ENCODE measurements at places on chromosomes 4 and X. TPM values are rescaled to one million over a fixed set of nuclear protein-coding genes. Genes with fewer than 3 reads are reported as not detected.

The IQCM gene
- 3.4 TPM for total RNA-seq

The EXOC1L gene
- not detected for total RNA-seq

The RBMXL3 gene
- not detected for total RNA-seq

GRCh38 chrX:38552721-38553120 lies 8.6 kb upstream of the TSPAN7 start:
- no peaks in the 10 kb centered on the region for H3K36me3 ChIP-seq
- no peak overlapping the region for H3K4me3 ChIP-seq
- no peak overlapping the region for H3K27ac ChIP-seq
- peaks cover 2% of the 10 kb centered on the region for H3K27me3 ChIP-seq
- DNase-seq: no peak

DNA sequence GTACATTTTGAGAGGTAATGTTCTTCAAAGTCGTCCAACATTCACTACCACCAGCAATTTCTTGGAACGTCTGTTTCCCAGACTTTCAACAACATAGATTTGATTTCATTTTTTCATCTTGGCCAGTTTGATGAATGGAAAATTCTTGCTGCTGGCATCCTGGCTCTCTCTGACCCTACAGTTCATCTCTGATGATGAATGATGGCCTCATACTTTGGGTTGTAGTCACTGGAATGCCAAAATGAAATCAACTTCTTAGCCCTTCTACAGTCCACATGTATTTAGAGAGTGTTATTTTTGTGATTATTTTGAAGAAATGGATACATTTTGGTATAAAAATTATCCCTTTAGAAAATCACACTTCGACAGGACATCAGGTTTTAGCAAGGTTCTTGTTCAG lies 8.8 kb downstream of the CHST7 start:
- no peak for DNase-seq
- H3K4me3 ChIP-seq: no peak overlapping the region
- no peaks in the 10 kb centered on the region for H3K27me3 ChIP-seq
- H3K27ac ChIP-seq: no peak overlapping the region

- no peaks in the 10 kb centered on the region for H3K4me1 ChIP-seq
- no peak overlapping the region for H3K27ac ChIP-seq
- DNase-seq: no peak
- H3K27me3 ChIP-seq: no peaks in the 10 kb centered on the region
These were observed 119.8 kb downstream of the PPARGC1A start for GRCh38 chr4:23770011-23770410.

- H3K4me1 ChIP-seq: no peaks in the 10 kb centered on the region
- no peak for DNase-seq
- H3K4me3 ChIP-seq: no peak overlapping the region
- no peaks in the 10 kb centered on the region for H3K36me3 ChIP-seq
- no peak overlapping the region for H3K27ac ChIP-seq
These were observed 55.5 kb downstream of the MID1IP1 start for GRCh38 chrX:38856670-38857265.

GRCh38 chrX:118475903-118476302 lies 19.7 kb upstream of the DOCK11 start:
- DNase-seq: no peak
- H3K4me1 ChIP-seq: no peaks in the 10 kb centered on the region
- no peaks in the 10 kb centered on the region for H3K27me3 ChIP-seq
- H3K27ac ChIP-seq: no peak overlapping the region
- H3K4me3 ChIP-seq: no peak overlapping the region
- H3K36me3 ChIP-seq: no peaks in the 10 kb centered on the region

- H3K36me3 ChIP-seq: no peaks in the 10 kb centered on the region
- H3K4me1 ChIP-seq: no peaks in the 10 kb centered on the region
- peak overlapping the region; percentile 64 for H3K4me3 ChIP-seq
- H3K27ac ChIP-seq: peak overlapping the region; percentile 78
These were observed 72.8 kb downstream of the PRSS12 start for GRCh38 chr4:118279920-118280432.

DNA sequence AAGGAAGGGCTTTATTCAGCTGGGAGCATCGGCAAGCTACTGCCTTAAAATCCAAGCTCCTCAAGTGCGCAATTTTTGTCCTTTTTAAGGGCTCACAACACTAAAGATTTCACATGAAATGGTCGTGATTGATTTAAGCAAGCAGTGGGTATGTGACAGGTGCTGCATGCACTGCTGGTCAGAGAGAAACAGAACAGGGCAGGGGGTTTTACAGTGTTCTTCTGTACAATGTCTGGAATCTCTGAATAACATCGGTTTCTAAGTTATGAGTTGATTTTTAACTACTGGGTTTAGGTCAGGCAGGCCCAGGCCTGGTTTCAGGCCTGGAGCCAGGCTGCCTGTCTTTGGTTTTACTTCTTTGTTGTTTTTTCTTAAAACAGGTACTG lies 6.0 kb downstream of the UGT2B17 start:
- no peaks in the 10 kb centered on the region for H3K27me3 ChIP-seq
- DNase-seq: no peak
- no peak overlapping the region for H3K4me3 ChIP-seq
- no peaks in the 10 kb centered on the region for H3K36me3 ChIP-seq
- H3K4me1 ChIP-seq: no peaks in the 10 kb centered on the region

- H3K27ac ChIP-seq: no peak overlapping the region
- H3K4me1 ChIP-seq: no peaks in the 10 kb centered on the region
- H3K27me3 ChIP-seq: no peaks in the 10 kb centered on the region
- no peak overlapping the region for H3K4me3 ChIP-seq
These were observed 459.2 kb upstream of the GALNT7 start for GRCh38 chr4:172709376-172709775.

GRCh38 chr4:100913685-100914084 lies 395.9 kb upstream of the EMCN start:
- H3K4me3 ChIP-seq: no peak overlapping the region
- no peaks in the 10 kb centered on the region for H3K27me3 ChIP-seq
- H3K4me1 ChIP-seq: no peaks in the 10 kb centered on the region
- no peak overlapping the region for H3K27ac ChIP-seq
- no peak for DNase-seq

- H3K4me1 ChIP-seq: no peaks in the 10 kb centered on the region
- no peak for DNase-seq
- no peak overlapping the region for H3K4me3 ChIP-seq
- H3K36me3 ChIP-seq: no peaks in the 10 kb centered on the region
- H3K27ac ChIP-seq: no peak overlapping the region
These were observed 54.4 kb downstream of the STOX2 start for GRCh38 chr4:183959319-183960045.

DNA sequence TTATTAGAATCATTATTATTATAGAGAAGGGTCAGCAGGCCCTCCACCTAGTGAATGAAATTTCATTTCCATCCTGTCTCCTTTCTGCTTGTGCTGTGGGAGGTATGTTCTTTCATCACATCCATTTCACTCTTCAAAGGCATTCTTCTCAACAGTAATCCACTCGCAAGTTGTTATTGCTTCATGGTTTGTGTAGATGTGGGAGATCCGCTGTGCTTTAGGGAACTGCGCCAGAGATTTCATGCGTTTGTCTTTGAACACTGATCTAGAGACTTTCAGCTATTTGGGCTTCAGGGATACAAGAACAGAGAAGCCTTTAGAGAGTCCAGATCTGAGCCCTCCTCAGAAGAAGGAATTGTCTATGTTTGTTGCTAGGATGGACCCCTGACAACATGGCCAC lies 53.5 kb upstream of the PUDP start:
- no peak for DNase-seq
- H3K36me3 ChIP-seq: no peaks in the 10 kb centered on the region
- no peaks in the 10 kb centered on the region for H3K4me1 ChIP-seq
- no peak overlapping the region for H3K27ac ChIP-seq

- peaks cover 4% of the 10 kb centered on the region for H3K4me1 ChIP-seq
- no peaks in the 10 kb centered on the region for H3K36me3 ChIP-seq
- no peak overlapping the region for H3K4me3 ChIP-seq
- no peaks in the 10 kb centered on the region for H3K27me3 ChIP-seq
- no peak overlapping the region for H3K27ac ChIP-seq
These were observed 69.9 kb downstream of the HMGB2 start for GRCh38 chr4:173264245-173264644.

- H3K36me3 ChIP-seq: no peaks in the 10 kb centered on the region
- no peak overlapping the region for H3K27ac ChIP-seq
- no peak overlapping the region for H3K4me3 ChIP-seq
- no peak for DNase-seq
- no peaks in the 10 kb centered on the region for H3K4me1 ChIP-seq
These were observed 201.6 kb downstream of the FRMPD4 start for GRCh38 chrX:12339921-12340320.

DNA sequence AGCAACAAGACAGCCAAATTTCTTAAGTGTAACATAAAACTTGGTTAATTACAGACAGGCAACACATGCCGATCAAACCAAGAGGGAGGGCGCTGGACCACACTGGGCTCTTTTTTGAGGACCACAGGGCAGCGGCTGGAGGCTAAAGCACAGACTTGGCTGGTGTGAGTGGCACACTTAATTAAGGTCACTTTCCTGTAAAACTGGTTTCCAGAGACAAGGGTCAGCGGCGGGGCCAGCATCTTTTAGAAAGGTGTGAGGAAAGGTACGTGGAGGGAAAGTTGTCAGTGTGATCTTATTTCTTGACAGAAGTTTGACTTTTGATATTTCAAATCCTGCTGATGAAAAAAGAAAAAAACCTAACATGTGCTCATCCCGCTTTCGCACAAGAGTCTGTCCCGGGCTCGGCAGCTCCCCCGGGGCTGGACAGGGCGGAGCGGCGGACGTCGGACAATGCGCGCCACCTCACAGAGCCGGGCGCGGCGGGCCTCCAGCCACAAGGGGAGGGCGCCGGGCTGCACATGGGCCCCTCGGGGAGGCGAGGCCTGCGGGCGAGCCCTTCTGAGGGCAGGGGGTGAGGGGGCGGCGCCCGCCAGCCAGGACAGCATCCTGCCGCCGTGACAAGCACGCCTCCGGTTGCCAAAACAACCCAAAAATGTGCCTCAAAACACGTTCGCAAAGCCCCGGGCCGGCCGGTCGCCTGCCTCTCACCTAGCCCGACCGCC lies 660 bp upstream of the HSPA4L start:
- no peaks in the 10 kb centered on the region for H3K4me1 ChIP-seq
- H3K27me3 ChIP-seq: no peaks in the 10 kb centered on the region
- peak overlapping the region; percentile 40 for H3K27ac ChIP-seq
- H3K4me3 ChIP-seq: peak overlapping the region; percentile 62
- no peak for DNase-seq

- peak overlapping the region; percentile 10 for H3K27ac ChIP-seq
- DNase-seq: no peak
- H3K27me3 ChIP-seq: no peaks in the 10 kb centered on the region
- H3K4me3 ChIP-seq: no peak overlapping the region
- no peaks in the 10 kb centered on the region for H3K4me1 ChIP-seq
These were observed 5.6 kb downstream of the RHOH start for GRCh38 chr4:40202474-40202873.

DNA sequence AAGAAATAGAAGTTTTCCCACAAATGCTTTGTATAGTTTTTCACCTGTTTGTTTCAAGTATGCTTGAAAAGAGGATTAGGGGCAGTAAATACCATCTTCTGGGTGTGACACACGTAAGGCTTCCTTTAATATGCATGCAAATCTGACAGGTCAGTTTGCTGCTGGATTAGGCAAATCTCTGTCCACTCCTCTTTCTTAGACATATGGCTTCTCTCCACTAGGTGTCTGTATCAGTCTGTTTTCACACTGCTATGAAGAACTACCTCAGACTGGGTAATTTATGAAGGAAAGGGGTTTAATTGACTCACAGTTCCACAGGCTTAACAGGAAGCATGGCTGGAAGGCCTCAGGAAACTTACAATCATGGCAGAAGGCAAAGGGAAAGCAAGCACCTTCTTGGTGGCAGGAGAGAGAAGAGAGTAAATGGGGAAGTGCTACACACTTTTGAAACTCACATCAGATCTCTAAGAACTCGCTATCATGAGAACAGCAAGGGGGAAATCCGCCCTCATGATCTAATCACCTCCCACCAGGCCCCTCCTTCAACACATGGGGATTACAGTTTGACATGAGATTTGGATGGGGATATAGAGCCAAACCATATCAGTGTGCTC lies 66.9 kb downstream of the TAB3 start:
- DNase-seq: no peak
- no peaks in the 10 kb centered on the region for H3K27me3 ChIP-seq
- no peak overlapping the region for H3K4me3 ChIP-seq
- no peak overlapping the region for H3K27ac ChIP-seq

DNA sequence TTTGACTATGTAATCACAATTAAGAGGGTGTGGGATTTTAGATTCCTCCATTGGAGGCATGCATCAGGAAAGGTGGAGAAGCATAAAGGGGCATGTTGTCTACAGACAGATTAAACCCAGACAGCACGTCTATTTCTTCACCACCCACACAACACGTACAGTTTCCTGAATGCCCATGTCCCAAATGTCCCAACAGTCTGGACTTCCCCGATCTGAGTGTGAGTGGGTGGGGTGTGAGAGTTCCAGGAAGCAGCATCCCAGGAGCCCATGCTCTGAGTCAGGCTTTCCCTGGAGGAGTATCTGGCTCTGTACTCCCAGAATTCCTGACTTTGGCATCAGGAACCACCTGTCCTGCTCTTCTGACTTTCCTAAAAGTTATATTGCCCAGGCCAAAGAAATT lies 30.8 kb upstream of the NDP start:
- no peak overlapping the region for H3K27ac ChIP-seq
- no peak for DNase-seq
- no peaks in the 10 kb centered on the region for H3K36me3 ChIP-seq
- H3K27me3 ChIP-seq: no peaks in the 10 kb centered on the region
- no peak overlapping the region for H3K4me3 ChIP-seq

DNA sequence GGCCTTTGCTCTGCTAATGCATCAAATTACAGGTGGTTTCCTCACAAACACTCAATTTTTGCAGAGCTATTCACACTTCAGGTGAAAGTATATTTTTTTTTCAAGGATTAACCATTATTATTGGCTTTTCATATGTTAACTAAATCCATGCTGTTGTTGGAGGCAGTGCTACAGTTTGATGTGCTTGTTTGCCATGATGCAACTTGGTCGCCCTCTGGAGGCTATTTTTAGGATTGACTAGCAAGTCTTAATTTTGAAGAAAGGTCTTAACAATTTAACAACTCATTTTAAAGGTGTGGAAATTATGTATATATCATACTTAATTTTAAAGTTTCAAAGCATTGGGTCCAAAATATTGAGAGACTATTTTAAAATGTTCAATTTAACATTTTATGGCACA lies 168.8 kb upstream of the FAM47A start:
- H3K27me3 ChIP-seq: no peaks in the 10 kb centered on the region
- DNase-seq: peak; percentile 21
- H3K4me1 ChIP-seq: no peaks in the 10 kb centered on the region
- H3K36me3 ChIP-seq: no peaks in the 10 kb centered on the region
- no peak overlapping the region for H3K27ac ChIP-seq

- no peak overlapping the region for H3K4me3 ChIP-seq
- no peak for DNase-seq
- no peak overlapping the region for H3K27ac ChIP-seq
These were observed 218.6 kb upstream of the ANXA3 start for GRCh38 chr4:78332976-78333375.

DNA sequence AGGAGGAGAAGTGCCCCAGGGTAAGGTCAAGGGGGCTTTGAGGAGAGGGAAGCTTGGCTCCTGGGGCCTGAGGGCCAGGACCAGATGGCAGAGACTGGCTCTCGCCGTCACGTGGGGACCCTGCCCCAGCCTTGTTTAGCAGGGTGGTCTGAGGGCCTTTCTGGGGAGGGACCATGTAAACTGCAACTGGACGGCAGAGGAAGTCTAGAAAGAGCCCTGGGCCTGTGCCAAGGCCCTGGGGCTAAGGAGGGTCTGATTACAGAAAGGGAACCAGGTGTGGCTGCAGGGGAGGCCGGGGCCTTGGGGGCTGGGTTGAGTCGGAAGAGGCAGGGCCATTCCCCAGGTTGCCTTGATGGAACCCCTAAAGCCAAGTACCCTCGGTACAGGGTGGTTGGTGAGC lies 1.8 kb upstream of the HGFAC start:
- no peak overlapping the region for H3K27ac ChIP-seq
- H3K36me3 ChIP-seq: no peaks in the 10 kb centered on the region
- no peaks in the 10 kb centered on the region for H3K27me3 ChIP-seq
- no peak for DNase-seq
- peaks cover 3% of the 10 kb centered on the region for H3K4me1 ChIP-seq
